Naive B cell (primary cell): ENCODE measurements at places on chromosomes 2 and 18. TPM values are rescaled to one million over a fixed set of nuclear protein-coding genes. Genes with fewer than 3 reads are reported as not detected.

GRCh38 chr2:1683297-1683696 lies 61.0 kb downstream of the PXDN start:
- H3K36me3 ChIP-seq: no peaks in the 10 kb centered on the region
- no peak for DNase-seq
- H3K27ac ChIP-seq: no peak overlapping the region

The MC2R gene
- not detected for polyA plus RNA-seq

DNA sequence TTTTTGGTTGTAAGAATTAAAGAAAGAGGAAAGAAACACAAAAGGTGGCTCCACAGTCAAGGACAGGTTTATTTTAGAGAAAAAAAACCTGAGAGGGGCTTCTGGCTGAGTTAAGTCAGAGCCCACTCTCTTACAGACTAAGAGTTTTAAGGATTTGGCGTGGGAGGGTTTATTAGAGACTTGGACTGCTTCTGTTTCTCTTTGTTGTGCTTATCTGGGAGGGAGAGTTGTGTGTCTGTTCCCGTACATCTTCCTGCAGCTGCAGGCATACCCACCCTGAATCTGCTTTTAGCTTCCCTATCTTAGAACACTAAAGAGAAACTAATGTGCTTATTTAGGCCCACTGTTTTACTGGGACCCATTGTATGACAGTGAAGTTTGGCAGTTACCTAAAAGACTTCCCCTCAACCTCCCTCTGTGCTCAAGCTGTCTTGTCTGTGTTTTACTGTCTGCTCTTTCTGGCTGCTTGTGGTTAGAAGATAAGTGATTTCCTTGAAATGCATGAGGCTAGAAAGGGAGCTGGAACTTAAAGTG lies 2.7 kb downstream of the RSAD2 start:
- H3K36me3 ChIP-seq: no peaks in the 10 kb centered on the region
- DNase-seq: no peak
- no peak overlapping the region for H3K27ac ChIP-seq
- H3K4me3 ChIP-seq: no peak overlapping the region

DNA sequence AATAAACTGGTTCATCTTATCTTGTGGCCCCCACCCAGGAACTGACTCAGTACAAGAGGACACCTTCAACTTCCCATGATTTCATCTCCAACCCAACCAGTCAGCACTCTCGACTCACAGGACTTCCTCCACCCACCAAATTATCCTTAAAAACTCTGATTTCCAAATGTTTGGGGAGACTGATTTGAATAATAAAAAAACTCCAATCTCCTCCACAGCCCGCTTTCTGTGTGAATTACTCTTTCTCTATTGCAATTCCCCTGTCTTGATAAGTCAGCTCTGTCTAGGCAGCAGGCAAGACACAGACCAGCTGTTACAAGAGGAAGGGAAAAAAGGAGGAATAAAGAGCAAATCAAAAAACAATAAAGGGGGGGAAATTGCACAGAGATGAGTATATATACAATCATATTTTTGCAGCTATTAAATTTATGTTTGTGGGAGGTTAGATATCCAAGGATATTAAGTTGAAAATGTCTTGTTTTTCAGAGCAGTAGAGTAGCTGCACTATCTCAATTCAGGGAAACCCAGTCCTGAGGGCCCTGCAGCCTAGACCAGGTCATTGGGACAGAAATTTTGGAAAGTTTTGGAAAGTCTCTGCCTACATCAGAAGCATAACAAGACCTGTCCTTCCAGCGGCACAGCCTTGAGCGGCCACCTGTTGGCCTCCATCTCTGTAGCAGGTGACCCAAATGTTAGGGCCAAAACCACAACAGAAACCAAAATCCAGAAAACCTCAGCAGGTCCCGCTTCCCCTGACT lies 32.8 kb upstream of the SIGLEC15 start:
- no peak overlapping the region for H3K4me3 ChIP-seq
- H3K36me3 ChIP-seq: no peaks in the 10 kb centered on the region
- no peaks in the 10 kb centered on the region for H3K4me1 ChIP-seq
- H3K27me3 ChIP-seq: no peaks in the 10 kb centered on the region

The TSPYL6 gene
- polyA plus RNA-seq: not detected

DNA sequence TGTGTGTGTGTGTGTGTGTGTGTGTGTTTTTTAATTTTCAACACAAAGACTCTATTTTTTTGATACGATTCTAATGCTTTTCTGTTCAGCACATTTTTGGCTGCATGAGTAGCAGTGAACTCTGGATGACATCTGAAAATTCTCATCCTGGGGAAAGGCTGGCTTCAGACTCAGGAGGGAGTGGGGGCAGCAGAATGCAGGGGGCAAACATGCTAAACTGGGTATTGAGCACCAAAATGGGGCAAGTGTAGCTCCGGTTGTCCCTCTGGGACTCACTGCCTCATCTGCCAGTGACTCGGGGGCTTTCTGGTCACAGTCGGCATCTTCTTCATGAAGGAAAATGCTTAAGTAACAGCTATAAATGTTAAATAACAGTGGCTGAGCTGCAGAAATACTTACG lies 116.8 kb upstream of the PID1 start:
- no peaks in the 10 kb centered on the region for H3K27me3 ChIP-seq
- no peak for DNase-seq
- no peak overlapping the region for H3K27ac ChIP-seq
- H3K4me3 ChIP-seq: no peak overlapping the region

GRCh38 chr2:65639156-65639864 lies 206.9 kb upstream of the SPRED2 start:
- no peak for DNase-seq
- H3K36me3 ChIP-seq: no peaks in the 10 kb centered on the region
- H3K4me1 ChIP-seq: peaks cover 7% of the 10 kb centered on the region
- H3K27ac ChIP-seq: peak overlapping the region; percentile 58
- peaks cover 11% of the 10 kb centered on the region for H3K27me3 ChIP-seq

GRCh38 chr2:7969756-7970515 lies 711.9 kb upstream of the ID2 start:
- no peak for DNase-seq
- H3K27ac ChIP-seq: no peak overlapping the region
- no peak overlapping the region for H3K4me3 ChIP-seq
- peaks cover 6% of the 10 kb centered on the region for H3K27me3 ChIP-seq
- no peaks in the 10 kb centered on the region for H3K36me3 ChIP-seq
- no peaks in the 10 kb centered on the region for H3K4me1 ChIP-seq

DNA sequence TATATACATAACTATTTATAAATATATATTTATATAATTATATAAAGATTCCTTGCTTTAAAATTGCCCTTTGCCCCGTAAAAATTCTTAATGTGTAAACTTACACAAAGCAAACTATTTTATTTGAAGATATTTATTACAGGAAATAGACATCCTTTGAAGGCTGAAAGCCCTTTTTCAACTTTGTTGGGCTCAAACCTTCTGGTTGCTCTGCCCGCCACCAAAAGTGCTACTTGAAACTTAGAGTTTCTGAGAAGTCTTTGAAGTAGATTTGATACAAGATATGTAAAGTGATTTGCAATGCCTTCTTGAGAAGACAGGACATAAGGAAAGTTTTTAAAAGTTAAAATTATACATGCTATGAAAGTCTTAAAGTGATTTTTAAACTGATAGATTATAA lies 36.6 kb upstream of the METAP1D start:
- H3K36me3 ChIP-seq: peaks cover 21% of the 10 kb centered on the region
- no peak overlapping the region for H3K4me3 ChIP-seq
- no peak for DNase-seq
- no peak overlapping the region for H3K27ac ChIP-seq

DNA sequence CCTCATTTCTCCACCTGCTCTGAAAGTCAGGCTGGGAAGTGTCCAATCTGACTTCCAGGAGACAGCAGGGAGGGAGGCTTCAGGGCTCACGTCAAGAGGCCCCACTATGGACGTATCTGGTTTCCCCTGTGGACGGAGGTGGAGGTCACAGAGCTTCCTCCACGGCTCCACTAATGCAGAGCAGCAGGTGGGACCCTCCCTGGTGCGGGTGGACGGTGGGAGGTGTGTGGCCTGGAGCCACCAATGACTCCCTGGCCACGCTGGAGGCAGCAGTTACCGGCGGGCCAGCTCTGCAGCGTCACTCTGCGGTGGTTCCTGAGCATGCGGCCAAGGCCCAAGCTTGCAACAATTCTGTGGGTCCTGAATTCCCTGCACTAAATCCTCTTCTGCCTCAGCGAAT lies 9.0 kb downstream of the CRACDL start:
- no peak overlapping the region for H3K4me3 ChIP-seq
- H3K27ac ChIP-seq: no peak overlapping the region
- H3K4me1 ChIP-seq: no peaks in the 10 kb centered on the region
- DNase-seq: no peak
